ENCODE measurements at places on chromosomes 2 and 18.

DNA sequence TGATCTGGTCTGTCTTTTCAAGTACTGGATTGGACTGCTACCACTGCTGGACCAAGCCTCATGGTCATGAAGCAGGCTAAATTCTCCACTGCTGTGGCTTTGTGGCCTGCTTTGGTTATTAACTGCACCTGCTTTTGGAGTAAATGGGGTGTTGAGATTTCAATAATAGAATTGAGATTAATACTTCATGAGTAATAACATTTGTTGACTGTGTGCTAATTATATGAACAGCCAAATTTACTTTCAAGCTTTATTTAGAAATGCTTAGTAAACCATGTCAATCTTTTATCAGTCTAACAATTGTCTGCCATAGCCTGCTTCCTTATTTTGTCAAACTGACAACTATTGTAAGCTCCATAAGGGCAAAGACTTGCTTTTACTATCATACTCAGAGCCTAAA, 27.4 kb upstream of the MTIF2 start:
- no peak for DNase-seq

GRCh38 chr2:98126061-98126460, 39.1 kb downstream of the VWA3B start:
- DNase-seq: no peak

DNA sequence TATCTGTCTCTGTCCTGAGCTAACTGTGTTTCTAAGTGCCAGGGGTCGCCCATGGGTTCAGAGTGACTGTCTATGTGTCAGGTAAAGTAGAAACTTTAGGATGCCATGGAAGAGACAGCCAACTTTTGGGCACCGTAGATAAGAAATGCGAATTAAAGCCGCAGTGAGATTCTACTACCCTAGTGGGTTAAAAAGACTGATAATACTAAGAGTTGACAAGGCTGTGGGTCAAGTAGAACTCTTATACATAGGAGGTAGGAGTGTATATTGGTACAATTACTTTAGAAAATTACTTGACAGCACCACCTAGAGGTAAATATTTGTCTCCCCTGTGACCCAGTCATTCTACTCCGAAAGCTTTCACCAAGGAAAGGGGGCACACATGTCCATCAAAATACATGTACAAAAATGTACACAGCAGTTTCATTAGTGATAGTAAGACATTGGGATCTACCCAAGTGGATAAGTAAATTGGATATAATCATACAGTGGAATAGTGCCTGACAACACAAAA, 371.3 kb downstream of the SLC4A3 start:
- no peak for DNase-seq

DNA sequence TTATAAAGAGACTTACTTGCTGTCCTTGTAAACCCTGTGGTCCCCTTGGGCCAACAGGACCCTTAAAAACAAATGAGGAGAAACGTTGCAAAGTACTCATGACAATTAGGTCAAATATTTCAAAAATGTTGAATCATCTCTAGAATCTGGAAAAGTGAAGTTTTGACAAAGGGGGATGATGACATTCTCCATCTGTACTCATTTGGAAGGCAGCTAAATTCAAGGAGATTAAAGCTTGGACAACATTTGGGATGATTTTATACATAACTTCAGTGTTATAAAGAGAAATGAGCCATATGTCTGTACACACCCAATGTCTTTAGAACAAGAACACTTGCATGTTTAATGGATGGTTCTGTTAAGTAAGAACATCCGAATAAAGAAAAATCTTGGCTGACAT, 92.9 kb downstream of the COL5A2 start:
- no peak for DNase-seq

- no peak for DNase-seq
Measured at GRCh38 chr2:173952267-173953046, 12.7 kb downstream of the SP3 start.

GRCh38 chr2:229438430-229439159, 167.5 kb upstream of the PID1 start:
- DNase-seq: no peak

DNA sequence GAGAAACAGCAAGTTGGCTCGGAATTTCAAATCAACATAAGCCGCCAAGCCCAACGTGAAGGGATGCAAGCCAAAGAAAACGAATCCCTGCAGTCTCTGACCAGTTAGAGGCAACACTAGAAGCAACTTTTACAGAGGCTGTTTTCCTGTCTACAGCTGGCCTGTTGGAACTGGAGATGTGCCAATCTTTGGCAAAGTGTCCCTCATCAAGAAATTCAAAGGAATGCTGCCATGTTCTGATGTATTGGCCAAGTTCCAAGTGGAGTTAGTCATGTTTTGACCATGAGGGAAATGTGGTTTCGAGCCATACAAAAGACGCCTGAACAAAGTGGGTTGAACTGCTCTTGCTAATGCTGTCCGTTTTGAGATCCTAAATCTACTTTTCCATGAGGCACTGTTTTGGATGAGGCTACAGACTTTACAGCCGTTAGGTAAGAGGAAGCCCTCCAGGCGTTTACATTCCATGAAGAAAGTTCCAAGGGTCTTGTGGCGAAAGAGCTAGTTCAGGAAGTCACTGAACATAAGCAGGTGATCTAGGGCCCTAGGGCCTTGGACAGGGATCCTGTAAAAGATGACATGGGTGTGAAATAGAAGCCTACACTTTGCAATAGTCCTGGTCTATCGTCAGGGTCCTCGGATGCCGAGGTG, 140.7 kb upstream of the PXDN start:
- DNase-seq: no peak

GRCh38 chr18:69895066-69896047, 52.3 kb downstream of the CD226 start:
- DNase-seq: no peak

DNA sequence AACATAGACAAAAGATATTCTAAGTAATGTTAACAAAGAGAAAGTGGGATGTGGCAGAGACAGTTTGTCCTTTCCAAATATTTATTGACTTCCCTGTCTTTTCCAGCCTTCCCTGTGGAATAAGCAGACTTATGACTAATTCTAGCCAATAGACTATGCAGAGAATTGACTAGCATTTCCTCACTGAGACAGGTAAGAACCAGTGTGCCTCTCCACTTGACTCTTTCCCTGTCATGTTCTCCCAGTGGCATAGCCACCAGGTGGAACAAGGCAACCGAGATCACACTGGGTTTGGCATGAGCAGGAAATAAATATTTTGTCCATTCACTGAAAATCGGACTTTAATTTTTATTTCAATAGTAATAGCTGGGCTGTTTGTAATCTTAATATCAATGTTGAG, 168.1 kb upstream of the CTAGE1 start:
- DNase-seq: no peak

- no peak for DNase-seq
Measured at GRCh38 chr2:17239550-17239949, 278.7 kb downstream of the RAD51AP2 start.

DNA sequence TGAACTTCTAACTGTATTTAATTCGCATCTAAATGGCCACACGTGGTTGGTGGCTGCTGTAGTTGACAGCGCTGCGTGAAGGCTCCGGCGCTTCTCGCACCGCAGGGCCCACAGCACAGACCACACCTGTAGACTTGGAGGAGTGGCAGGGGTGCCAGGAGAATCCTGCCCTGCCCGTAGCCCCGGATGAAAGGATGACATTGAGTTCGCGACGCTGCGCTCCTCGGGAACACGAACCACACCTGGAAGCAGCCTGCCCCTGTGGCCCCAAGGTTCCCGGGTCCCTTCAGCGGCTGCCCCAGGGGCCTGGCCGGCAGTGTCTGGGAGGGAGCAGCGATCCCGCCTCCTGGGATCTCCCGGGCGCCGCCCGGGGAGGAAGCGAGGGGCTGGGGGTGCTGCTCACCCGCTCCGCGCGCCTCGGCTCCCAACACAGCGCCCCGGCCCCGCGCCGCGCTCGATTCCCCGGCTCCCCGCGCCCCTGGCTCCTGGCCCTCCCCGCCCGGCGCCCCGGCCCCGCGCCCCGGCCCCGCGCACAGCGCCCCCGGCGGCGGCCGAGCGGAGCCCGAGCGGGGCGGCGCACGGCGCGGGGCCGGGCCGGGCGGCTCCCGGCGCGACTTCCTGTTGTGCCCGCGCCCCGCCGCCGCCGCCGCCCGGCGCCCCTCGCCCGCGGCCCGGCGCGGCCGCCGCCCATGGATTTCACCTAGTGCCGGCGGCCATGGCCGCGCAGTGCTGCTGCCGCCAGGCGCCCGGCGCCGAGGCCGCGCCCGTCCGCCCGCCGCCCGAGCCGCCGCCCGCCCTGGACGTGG, at the start of gene RNPEPL1:
Gene RNPEPL1 (plus strand): TSS at position 613 of the 806 bp plus-strand sequence. CDS start 103 bp downstream, at position 716.
- DNase-seq: peak; percentile 46

DNA sequence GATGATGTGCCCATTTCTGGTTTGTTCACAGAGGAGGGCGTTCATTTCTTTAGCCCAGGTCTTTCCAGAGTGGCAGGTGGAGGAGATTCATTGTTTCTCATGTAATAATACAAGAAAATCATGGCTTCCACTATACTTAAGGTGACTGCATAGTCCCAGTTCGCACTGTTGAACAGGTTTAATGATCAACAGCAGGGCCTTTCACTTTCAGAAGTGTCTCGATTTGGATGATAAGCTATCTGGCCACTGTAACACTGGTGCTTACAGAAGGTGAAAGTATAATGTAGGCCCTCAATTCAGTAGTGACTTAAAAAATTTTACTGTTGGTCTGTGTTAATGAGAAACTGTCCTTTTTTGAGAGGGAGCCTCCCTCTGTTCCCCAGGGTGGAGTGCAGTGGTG, 1.4 kb downstream of the RMC1 start:
- DNase-seq: no peak

GRCh38 chr2:120599072-120599471, 136.6 kb upstream of the GLI2 start:
- DNase-seq: no peak

DNA sequence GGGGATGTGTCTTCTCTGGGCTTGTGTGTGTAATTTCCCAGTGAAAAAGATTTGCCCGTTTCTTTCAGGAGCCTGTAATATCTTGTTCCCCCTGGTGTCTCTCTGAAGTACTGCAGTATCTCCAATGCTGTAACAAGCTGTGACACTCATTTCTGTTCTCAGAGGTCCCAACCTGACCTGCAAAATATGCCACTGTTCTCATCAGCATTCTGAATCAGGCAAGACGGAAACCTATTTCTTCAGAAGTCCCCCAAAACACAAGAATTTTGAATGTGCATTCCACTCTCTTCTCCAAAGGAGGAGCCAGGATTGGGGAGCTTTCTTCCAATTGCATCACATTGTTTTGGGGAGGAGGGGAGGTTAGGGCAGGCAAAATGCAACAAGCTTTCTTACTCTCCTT, 77.0 kb upstream of the CNGA3 start:
- DNase-seq: no peak
